ENCODE measurements at places on chromosomes 5 and 9.
A peak's percentile ranks its signal among the peaks of the same experiment; 100 is the strongest.

DNA sequence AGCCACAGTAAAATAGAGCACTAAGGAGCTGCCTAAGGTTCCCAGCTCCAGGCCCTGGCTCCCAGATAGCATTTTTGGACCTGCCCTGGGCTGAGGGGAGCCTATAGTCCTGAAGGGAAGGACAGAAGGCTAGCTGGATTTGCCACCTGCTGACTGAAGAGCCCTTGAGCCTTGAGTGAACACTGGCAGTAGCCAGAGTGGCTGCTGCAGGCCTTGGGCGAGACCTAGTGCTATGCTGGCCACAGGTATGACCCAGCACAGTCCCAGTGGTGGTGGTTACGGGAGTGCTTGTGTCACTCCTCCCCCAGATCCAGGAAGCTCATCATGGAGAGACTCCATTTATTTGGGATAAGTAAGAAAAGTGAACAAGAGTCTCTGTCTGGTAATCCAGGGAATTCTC, 10.3 kb upstream of the STX17 start:
- no peak for DNase-seq

DNA sequence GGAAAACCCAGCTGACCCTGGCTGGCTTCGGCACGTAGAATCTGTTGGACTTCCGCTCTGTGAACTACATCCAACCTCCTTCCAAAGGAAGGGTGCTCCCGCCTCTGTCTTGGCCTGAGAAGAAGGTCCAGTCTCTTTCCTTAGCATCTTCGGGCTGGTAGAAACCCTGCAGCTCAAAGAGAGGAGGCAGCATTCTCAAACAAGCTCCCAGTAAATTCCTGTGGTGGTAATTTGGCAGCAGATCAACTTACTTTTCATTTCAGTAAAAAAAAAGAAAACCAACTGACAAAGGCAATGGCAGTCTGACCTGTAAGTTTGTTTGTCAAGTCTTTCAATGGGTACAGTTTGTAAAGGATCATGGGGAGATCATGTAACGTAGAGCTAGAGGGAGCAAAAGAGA, 176.7 kb downstream of the MED10 start:
- DNase-seq = no peak

DNA sequence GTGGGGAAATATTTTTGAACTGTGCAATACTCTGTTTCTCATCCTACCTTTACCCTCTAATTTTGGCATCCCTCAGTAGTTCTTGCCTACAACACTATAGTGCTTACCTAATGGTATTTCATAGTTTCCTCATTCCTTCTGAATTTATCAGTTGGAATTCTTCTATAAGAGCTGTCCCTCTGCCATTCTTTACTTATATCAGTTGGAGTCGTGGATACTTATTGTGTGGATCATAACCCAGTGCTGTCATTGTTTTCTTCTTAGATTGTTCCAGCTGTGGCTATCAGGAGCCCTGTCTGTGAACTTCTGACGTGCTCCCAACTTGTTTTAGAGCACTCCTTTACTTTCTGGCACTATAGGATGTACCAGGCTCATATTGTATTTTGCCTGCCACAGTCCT, 146.1 kb upstream of the OTULINL start:
- DNase-seq = no peak

GRCh38 chr5:66164044-66164790, 20.1 kb downstream of the SREK1 start:
- DNase-seq = no peak

- DNase-seq = no peak
Observed at GRCh38 chr5:124729720-124730359, 16.6 kb downstream of the ZNF608 start.

- no peak for DNase-seq
Observed at GRCh38 chr5:96159043-96159442, 197.4 kb upstream of the ELL2 start.

GRCh38 chr5:66009277-66009676, 82.9 kb downstream of the ERBIN start:
- DNase-seq = no peak

DNA sequence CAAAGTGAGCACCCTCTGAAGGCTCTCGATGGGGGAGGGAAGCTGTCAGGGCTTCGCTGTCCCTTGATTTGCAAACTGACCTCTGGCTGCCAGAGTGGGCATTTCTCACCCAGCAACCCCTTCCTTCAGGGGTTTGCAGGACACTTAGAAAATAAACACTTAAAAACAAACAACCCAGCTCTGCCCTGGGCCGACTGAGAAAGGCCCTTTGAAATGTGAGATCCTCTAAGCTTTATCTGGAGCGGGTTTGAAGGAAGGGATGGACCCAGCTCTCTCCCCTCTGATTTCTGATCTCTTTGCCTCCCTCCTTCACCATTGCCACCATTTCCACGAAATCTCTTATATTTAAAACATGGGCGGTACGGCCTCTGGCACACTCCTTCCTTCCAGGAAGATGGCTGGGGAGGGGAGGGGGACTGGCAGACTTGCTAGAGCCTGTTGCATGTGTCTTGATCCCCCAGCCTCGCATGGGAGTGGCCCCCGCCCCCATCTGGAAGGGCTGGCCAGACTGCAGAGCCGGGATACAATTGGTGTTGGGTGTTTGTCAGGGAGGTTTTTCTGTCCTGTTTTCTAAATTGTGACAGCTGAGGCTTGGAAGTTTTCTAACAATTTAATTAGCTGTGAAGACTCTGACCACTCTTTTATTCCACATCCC, 20.2 kb downstream of the OLFM1 start:
- DNase-seq = no peak

DNA sequence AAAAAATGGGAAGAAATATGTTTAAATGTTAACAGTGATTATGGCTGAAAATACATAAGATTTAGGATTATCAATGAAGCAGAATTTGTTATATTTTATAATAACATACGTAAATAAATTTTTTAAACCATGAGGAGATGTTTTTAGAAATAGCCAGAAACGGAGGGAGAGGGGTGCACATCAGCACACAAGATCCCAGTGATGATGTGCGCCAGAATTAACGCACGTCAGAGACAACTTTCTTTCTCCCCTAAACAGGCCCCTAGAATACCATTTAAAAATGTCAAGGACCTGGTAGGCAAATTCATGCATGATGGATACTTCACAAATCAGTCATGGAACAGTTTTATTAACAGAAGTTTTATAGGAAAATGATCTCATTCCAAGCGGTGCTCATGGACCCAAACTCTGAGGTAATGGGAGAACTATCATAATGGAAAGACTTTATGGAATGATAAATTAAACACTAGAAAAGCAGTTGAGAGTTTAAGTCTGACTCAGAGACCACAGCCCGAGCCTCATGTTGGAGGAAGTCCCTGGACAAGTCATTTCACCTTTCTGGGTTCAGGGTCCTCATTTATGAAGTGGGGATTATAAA, 258.9 kb upstream of the GAS1 start:
- no peak for DNase-seq

DNA sequence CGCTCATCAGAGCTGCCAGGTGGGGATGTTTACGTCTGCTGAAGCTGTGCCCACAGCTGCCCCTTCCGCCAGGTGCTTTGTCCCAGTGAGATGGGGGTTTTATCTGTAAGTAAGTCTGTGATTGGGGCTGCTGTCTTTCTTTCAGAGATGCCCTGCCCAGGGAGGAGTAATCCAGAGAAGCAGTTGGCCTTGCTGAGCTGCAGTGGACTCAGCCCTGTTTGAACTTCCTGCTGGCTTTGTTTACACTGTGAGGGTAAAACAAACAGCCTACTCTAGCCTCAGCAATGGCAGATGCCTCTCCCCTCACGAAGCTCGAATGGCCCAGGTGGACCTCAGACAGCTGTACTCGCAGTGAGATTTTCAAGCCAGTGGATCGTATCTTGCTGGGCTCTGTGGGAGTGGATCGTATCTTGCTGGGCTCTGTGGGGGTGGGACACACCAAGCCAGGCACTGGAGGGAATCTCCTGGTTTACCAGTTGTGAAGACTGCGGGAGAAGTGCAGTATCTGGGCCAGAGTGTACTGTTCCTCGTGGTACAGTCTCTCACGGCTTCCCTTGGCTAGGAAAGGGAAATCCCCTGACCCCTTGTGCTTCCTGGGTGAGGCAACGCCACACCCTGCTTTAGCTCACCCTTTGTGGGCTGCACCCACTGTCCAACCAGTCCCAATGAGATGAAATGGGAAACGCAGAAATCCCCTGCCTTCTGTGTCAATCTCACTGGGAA, 530.1 kb upstream of the DMAC1 start:
- DNase-seq = no peak

GRCh38 chr9:97315550-97315949, 8.1 kb downstream of the CCDC180 start:
- DNase-seq = no peak

- DNase-seq = no peak
Observed at GRCh38 chr5:135539430-135540005, 3.8 kb upstream of the NEUROG1 start.

DNA sequence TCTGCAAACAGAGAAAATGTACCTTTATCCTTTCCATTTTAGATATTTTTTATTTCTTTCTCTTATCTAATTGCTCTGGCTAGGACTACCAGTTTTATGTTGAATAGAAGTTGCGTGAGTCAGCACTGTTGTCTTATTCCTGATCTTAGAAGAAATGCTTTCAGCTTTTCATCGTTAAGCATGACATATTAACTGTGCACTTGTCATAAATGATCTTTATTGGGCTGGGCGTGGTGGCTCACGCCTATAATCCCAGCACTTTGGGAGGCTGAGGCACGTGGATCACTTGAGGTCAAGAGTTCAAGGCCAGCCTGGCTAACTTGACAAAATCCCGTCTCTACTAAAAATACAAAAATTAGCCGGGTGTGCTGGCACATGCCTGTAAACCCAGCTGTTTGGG, 8.2 kb upstream of the ECM2 start:
- DNase-seq = no peak

GRCh38 chr5:159331093-159331973, 1.0 kb upstream of the IL12B start:
- DNase-seq = no peak

- no peak for DNase-seq
Observed at GRCh38 chr9:4784403-4784802, 8.3 kb upstream of the RCL1 start.

GRCh38 chr5:157273131-157273556, 7.2 kb downstream of the CYFIP2 start:
- peak; percentile 61 for DNase-seq

- no peak for DNase-seq
Observed at GRCh38 chr5:1877103-1878049, 5.3 kb downstream of the IRX4 start.

DNA sequence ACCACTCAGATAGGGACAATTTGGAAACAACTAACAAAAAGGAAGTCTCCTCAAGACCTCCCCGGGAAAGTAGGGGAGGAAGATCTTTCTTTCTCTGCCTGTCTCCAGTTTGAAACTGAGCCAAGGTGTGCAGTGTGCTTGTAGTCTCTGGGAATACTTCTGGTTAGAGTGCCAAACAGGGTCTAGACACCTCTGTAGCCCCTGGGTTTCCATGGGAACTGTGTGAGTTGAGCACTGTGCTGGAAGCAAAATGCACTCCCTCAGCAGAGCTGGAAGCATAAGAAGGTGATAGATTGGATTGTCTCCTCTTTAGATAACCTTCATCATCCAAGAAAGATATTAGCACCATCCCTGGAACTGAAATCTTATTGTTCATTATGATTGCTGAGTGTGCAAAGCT, 129.2 kb upstream of the TNPO1 start:
- DNase-seq = no peak

- no peak for DNase-seq
Observed at GRCh38 chr5:148794275-148794674, 32.1 kb upstream of the ADRB2 start.

- no peak for DNase-seq
Observed at GRCh38 chr5:176817841-176818377, 7.5 kb downstream of the UNC5A start.

GRCh38 chr9:76018761-76019160, 128.3 kb downstream of the PCSK5 start:
- DNase-seq = no peak

- no peak for DNase-seq
Observed at GRCh38 chr9:8718121-8718725, 918.6 kb upstream of the DMAC1 start.

DNA sequence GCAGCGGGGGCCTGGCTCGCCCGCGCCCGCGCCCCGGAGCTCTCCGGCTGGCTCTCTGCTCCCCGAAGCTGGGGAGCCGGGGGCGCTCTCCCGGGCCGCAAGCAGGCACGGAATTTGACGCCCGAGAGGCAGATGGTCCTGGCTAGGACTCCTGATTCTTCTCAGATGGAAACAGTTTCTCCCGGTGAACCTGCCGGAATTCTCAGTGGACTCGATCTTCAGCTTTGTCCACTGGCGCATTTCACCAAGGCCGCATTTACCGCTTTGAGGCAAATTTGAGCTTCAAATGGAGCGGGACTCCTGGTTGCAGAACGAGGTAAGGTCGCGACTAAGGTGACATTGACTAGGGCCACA, 305.7 kb upstream of the KCNN2 start:
- no peak for DNase-seq

DNA sequence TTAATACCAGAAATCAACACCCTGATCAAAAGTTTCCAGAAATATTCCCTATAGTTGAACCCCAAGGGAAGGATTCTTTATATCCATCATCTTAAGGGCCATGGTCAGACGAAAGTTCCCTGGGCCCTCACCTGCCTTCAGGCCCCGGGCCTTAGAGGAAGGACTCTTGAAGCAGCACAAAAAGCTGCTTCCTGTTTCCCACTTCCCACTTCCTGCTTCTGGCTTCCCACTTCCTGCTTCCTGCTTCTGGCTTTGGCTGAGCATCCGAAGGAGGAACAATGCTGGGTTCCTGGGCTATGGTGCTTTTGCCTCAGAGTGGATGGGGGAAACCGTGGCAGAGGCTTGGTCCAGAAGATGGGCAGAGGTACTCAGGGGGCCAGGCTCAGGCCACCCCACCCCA, 25.8 kb upstream of the DAP start:
- DNase-seq = no peak
